CD4-positive, alpha-beta T cell treated with Interleukin-6 at 100 ng/mL for 8 hours (primary cell): ENCODE measurements at places on chromosomes 6 and 20.

DNA sequence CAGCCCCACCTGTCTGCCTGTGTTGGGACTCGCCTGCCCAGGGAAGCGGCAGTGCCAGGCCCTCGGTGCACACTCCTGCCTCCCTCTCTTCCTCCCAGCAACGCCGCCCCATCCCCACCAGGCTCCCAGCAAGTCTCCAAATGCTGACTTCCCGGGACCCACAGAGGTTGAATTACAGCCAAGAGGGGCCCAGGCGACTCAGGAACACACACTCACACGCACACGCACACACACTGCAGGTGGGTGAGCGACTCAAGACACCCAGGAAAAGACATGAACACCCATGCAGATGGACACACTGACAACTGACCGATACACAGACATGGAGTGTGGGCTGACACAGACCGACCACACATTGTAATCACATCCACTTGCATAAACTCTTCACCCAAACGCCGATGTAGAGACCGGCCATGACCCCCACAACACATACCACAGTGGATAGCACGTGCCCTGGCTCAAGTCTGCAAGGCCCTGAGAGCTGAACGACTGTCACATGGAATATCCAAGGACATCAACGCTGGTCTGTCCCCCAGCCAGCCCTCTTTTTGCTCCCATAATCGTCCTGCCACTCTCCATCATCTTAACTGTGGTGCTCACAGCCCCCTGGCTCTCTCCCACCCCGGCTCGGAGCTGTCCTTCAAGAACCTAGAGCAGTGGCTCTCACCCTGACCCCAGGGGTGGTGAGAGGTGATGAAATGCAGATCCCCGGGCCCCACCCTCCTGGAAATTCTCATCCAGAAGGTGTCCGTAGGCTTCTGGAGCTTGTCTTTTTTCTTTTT is 470 bp upstream of the FAM83C start:
- no peak for DNase-seq

GRCh38 chr6:70280400-70280853 is 22.5 kb downstream of the COL9A1 start:
- no peak for DNase-seq

DNA sequence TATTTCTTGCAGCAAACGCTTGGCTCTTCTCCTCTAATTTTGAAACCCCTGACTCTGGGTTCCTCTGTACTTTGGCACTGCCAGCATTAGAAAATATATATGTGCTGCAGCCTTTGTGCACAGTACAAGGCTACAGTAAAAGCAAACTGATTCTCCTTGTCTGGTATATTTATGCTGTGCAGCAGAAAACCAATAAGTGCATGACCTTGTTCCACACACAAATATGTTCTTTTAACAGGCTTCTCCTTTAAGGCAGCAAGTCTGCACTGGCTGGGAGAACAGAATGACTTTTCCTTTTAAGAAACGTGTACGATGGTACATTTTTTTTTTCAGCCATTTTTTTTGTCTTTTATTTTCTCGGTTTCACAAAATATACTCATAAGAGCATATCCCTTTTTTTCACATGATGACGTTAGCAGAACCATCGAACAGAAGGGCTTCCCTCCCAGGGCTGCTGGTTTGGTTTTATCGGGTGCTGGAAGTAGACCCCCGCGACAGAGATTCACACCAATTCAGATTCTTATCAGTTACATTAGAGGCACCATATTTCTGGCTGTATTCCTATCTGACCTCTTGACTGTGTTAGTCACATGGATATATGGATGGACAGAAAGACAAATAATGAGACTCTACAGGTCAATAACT is 129.9 kb upstream of the ARID1B start:
- no peak for DNase-seq

DNA sequence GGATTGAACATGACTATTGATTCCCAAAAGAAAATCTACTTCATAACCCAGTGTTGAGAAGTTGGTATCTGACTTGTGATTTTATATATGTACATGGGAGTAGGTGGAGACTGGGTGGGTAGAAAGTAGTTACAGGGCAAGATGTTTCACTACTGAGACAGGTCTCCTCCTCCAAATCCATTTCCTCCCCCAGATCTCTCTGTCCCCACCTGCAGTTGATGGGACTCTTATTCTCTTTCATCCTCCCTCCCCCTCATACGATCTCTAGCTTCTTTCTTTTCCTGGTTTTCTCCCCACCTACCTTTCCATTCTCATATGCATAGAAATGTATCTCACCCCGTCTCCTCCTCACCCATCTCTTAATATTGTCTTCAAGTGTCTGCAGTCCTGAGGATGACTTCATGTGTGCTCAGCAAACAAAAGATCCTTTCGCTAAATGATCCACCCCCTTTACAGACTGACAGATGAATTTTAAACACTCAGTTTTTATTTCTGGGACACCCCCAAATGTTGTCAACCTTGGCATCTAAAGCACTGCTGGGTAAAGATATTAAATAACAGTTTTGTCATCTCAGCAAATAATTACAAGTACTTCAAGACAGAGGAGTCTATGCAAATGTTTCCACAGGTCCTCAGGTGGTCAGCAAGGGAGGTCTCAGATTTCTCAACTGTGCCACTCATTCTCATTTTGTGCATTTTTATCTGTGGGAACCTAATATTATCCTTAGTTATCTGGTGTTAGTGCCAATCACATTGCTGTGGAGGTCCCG is 18.7 kb upstream of the HECA start:
- DNase-seq, result no peak

GRCh38 chr20:6282642-6283041 is 159.8 kb upstream of the FERMT1 start:
- no peak for DNase-seq
